ENCODE measurements at places on chromosomes 5 and 9. TPM values are rescaled to one million over a fixed set of nuclear protein-coding genes. Genes with fewer than 3 reads are reported as not detected.

The DDX4 gene
- under 0.01 TPM for total RNA-seq

The MLANA gene
- total RNA-seq: not detected

The ROPN1L gene
- 2.0 TPM for total RNA-seq

The DDX46 gene
- 30.2 TPM for total RNA-seq

The SAP30L gene
- total RNA-seq: 25.3 TPM

The BTNL3 gene
- not detected for total RNA-seq

The CAMK4 gene
- total RNA-seq: 78.2 TPM

The SPINK4 gene
- total RNA-seq: not detected

The GABBR2 gene
- 47.2 TPM for total RNA-seq

The SFXN1 gene
- total RNA-seq: 41.1 TPM

The EMB gene
- 4.7 TPM for total RNA-seq

The WDR31 gene
- 2.7 TPM for total RNA-seq

The PIP5K1B gene
- 4.9 TPM for total RNA-seq

The IL33 gene
- 14.3 TPM for total RNA-seq

The PLAC8L1 gene
- 0.25 TPM for total RNA-seq

The MZB1 gene
- total RNA-seq: not detected

The MYMK gene
- not detected for total RNA-seq

The DMRT3 gene
- not detected for total RNA-seq

The ZCCHC7 gene
- 22.1 TPM for total RNA-seq

The NTNG2 gene
- total RNA-seq: 4.9 TPM

The RIC1 gene
- total RNA-seq: 22.9 TPM

The WWC1 gene
- 60.5 TPM for total RNA-seq

The FBP2 gene
- not detected for total RNA-seq

The DMGDH gene
- 2.0 TPM for total RNA-seq

The ESM1 gene
- total RNA-seq: 0.49 TPM

The C5orf58 gene
- not detected for total RNA-seq

The CDKN2B-AS1 gene
- total RNA-seq: 0.25 TPM

The HK3 gene
- 0.49 TPM for total RNA-seq

The KIAA0825 gene
- total RNA-seq: 25.1 TPM

The OR1Q1 gene
- not detected for total RNA-seq

The C9orf153 gene
- total RNA-seq: 0.25 TPM

The PPP2R2B gene
- 91.0 TPM for total RNA-seq

The PHF24 gene
- 25.6 TPM for total RNA-seq

The RNF130 gene
- total RNA-seq: 69.8 TPM

The KLHL3 gene
- total RNA-seq: 7.1 TPM

The CAMK2A gene
- 6.6 TPM for total RNA-seq

The FBXO38 gene
- 48.4 TPM for total RNA-seq

The SPATA31E1 gene
- not detected for total RNA-seq

The FAM200C gene
- 21.1 TPM for total RNA-seq

The SLC1A1 gene
- 48.9 TPM for total RNA-seq

The ATP10B gene
- 3.9 TPM for total RNA-seq

The GARIN3 gene
- total RNA-seq: not detected

The ARHGEF28 gene
- 5.7 TPM for total RNA-seq

The BSPRY gene
- 0.25 TPM for total RNA-seq

The FBXW5 gene
- total RNA-seq: 41.8 TPM

The LRRC19 gene
- under 0.01 TPM for total RNA-seq

The FGF10 gene
- total RNA-seq: 1.7 TPM

Measured in temporal lobe (tissue), 4 donors.